Colonic mucosa (tissue), 4 donors: ENCODE measurements at places on chromosomes 1 and 21.

DNA sequence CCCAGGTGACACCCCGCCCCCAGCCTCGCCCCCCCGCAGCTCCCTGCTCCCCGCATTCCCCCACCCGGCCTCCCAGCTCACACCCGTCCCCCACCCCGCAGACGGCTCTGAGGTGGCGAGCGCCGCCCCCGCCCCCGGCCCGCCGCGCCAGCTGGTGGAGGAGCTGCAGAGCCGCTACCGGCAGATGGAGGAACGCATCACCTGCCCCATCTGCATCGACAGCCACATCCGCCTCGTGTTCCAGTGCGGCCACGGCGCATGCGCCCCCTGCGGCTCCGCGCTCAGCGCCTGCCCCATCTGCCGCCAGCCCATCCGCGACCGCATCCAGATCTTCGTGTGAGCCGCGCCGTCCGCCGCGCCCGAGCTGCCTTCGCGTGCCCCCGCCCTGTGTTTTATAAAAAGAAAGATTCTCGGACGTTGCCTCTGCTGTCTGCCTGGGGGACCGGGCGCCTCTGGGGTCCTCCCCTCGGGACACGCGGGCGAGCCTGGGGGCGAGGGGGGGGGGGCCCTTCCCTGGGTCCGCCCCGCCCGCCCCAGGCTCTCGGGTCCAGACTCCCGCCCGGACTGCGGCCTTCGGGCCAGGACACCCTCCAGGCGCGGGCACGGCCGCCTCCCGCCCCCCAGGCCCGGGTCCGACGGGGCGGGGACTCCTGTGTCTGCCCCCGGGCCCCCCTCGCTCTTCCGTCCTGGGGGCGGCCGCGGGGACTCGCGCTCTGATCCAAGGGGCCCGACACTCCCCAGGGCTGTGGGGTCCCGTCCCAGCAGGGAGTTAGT is 1.6 kb upstream of the MMP23B start:
- peak; percentile 82 for DNase-seq

DNA sequence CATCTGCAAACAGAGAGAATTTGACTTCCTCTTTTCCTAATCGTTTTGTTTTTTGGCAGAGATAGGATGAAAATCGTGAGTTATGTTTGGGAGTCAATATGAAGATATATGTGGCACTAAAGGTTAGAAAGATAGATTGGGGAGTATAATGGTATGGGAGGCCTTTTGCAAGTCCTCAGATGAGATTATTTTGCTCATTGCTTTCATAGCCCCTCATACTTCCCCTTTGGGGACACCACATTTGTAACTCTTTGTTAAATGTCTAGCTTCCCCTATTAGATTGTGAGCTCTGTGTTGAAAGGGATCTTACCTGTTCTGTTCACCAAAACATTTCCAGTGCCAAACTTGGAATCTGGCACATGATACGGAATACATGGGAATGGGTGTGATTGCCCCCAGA is 30.2 kb downstream of the RAVER2 start:
- DNase-seq, result no peak

- peak; percentile 57 for DNase-seq
These were observed 60.6 kb downstream of the WNT9A start for GRCh38 chr1:227886993-227887696.

- DNase-seq, result peak; percentile 60
These were observed 6.0 kb upstream of the CAPN2 start for GRCh38 chr1:223706077-223706973.

- DNase-seq, result peak; percentile 63
These were observed 56.2 kb downstream of the FCRL5 start for GRCh38 chr1:157496121-157496526.

DNA sequence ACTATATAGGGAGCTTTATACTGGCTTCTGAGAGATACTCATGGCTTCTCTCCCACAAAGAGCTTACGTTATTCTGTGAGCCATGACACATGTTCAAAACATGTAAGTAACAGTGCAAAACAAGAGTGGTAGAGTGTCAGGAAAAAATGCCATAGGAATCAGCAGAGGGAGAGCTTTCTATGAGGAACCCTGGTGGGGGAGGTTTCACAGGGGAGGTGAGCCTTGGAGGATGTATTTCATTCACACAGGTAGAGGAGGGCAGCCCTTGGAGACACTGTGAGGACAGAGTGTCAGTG is 72.7 kb upstream of the LYST start:
- no peak for DNase-seq

- DNase-seq, result no peak
These were observed 41.3 kb upstream of the DMBX1 start for GRCh38 chr1:46448109-46448911.

DNA sequence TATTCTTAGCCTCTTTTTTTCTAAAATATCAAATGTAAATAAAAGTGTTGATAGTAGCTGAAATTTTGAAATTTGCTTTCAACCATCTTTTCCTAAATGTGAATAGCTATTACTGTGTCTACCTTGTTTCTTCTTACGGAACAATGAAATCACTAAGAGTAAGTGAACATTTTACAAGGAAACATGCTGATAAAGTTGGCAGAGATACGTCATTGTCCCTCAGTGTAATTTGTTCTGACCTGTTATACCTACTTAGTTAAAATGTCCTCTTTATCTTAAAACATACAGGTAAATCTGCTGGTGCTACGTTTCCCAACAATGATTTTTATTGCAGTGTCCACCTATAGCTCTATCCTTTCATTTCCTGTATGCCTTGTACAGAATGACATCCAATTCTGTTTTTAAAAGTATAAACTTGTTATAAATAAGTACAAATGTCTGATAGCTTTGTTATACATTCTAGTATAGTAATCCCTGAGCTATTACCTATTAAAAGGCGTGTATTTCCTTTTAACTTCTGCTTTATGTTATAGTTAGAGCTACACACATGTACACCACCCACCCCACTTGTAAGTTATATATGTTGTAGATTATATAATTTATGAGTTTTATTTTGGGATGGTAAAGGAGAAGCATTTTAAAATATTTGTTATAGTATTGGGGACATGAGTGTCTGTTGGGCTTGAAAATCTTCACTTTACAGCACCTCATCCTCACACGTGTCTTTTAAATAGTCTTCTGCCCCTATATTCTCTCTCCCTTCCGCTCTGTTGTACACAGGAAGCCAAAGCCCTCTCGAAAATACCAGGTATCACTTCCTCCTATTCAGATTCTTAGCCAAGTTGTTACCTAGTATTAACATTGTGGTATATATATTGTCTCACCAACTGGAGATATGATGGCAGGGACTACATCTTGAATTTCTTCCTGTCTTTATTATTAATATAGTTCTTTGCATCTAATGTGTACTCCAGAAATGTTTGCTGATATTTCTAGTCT is 25.2 kb downstream of the LAMC1 start:
- DNase-seq, result no peak

GRCh38 chr1:198775606-198776005 is 136.8 kb downstream of the PTPRC start:
- DNase-seq, result no peak

GRCh38 chr1:227934476-227935313 is 13.0 kb downstream of the WNT9A start:
- DNase-seq, result no peak

DNA sequence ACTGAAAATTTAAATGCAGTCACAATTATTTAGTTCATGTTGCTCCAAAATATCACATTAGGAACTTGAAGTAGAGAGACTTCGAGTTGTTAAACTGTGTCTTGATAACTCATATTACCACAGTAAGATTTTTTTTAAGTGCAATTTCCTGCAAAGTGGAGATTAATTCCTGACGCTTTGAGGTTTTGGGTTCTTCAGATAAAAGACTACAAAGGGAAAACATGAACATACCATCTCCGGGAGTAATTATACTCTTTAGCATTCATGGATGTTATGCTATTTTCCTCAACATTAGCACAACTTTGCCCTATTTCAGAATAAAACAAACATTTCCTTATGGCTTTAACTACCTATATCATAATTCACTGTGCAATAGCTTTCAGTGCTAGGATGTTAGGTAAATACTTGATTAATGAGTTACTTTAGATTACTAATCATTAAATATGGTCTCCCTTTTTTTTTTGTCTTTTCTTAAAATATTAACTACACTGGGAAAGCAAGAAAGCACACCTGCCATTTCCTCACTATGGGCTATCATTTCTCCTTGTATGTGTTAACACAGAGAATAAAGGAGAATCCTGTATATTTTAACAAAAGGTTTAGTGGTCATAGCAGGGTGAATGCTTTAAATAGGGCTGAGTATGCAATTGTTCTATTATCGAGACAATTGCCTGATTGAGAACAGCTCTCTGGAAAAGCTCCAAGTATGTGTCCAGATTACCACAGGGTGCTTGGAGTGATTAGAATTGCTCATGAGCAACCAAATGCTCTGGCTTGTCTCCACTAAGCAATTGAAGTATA is 252.5 kb upstream of the C1orf105 start:
- DNase-seq, result no peak

DNA sequence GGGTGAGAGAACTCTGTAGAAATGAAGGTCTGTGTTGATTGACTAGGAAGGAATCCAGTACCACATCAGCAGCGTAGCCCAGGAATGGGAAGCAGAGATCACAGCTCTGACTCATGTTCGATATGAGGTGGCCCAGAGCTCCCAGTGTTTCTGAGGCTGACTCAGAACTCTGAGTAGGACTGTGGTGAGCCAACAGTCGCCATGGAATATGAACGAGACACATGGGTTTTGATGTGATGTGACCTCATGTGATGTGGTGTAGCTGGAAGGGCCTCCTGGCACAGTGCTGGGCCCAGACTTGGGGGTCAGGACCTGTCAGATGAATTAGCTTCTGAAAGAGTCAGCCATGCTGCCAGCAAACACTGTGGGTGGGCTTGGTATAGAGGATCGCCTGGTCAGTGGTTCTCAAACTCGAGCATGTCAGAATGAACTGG is 237.0 kb downstream of the MRPL39 start:
- no peak for DNase-seq

DNA sequence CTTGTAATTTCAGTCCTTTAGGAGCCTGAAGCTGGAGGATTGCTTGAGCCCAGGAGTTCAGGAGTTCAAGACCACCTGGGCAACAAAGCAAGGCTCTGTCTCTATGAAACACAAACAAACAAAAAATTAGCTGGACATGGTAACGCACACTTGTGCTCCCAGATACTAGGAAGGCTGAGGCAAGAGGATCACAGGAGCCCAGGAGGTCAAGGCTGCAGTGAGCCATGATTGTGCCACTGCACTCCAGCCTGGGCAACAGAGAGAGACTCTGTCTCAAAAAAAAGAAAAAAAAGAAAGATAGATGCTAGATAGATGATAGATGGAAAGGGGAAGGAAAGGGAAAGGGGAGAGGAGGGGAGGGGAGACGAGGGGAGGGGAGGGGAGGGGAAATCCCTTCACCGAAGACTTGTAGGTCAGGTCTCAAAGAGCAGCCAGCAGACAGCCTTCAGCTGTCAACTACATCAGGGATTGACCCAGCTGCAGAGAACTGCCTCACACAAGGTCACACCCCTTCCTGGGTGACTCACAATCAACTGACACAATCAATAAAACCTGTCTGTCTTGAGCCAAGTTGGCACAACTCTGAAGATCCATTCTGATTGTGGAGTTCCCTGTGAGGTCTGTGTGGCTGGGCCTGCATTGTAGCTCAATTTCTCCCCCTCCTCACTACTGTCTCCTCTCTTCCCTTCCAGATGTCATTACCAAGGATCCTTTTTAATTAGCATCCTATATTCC is 200.6 kb downstream of the RGS7 start:
- peak; percentile 82 for DNase-seq

GRCh38 chr1:115555446-115555845 is 86.3 kb upstream of the VANGL1 start:
- no peak for DNase-seq

DNA sequence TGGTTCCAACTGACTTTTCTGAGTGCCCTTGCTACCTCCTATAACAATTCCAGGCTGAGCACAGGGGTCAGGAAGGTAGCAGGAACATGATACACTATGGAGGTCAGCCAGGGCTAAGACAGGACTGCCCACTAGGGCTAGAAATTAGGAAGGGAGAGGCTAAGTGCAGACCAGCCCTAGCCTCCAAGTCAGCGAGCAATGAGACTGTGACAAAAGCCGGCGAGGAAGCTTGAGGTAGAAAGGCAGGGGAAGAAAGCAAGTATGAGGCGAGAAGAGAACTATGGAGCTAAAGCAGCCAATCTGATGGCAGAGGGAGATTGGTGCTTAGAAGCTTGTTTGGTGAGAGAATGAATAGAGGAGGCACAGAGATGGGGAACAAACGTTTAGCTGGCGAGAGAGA is 4.7 kb downstream of the UROD start:
- DNase-seq, result no peak

- peak; percentile 81 for DNase-seq
These were observed at the start of the genes HSF2BP and RRP1B for GRCh38 chr21:43659136-43660000. HSF2BP (minus strand) TSS chr21:43659488; CDS start chr21:43658096, 1,392 bp downstream. RRP1B (plus strand) TSS chr21:43659560; CDS start chr21:43659665, 105 bp downstream.

DNA sequence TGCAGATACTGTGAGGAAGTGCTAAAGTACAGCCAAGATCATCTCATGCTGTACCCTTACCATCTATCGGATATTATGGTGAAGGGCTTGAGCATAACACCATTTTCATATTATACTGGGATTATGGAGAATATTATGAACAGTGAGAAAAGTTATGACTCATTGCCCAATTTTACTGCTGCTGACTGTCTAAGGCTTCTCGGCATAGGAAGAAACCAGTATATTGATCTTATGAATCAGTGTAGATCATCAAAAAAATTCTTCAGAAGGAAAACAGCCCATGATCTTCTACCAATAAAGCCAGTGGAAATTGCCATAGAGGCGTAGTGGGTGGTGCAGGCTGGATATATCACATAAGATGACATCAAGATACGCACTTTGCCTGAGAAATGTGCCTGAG is 47.7 kb downstream of the PPIAL4G start:
- DNase-seq, result no peak

GRCh38 chr1:185388346-185388745 is 71.3 kb upstream of the IVNS1ABP start:
- no peak for DNase-seq

DNA sequence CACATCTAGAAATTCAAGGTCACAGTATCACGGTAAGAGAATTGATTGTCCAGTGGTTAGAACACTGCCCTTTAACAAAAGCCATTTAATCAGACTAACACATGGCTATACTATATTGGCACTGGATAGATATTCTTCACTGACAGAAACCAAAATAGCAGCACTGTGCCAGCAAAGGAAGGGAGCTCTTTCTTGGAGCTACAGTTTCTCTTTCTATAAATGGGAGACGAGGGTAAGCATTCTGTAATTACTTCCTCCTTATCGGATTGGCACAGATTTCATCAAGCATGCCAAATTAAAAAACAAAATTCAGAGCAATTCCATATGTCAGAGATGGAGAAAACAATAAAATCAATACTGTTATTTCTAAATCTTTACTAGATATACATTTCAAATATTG is 115.7 kb upstream of the CACYBP start:
- no peak for DNase-seq

GRCh38 chr1:21302747-21303715 is 12.8 kb upstream of the ECE1 start:
- peak; percentile 85 for DNase-seq
